Heart left ventricle (tissue), 16 donors: ENCODE measurements at places on chromosomes 2 and 18.

GRCh38 chr2:147433822-147434221, 411.0 kb upstream of the ACVR2A start:
- no peak for DNase-seq

- DNase-seq, result no peak
Measured at GRCh38 chr2:120204022-120204405, 19.2 kb downstream of the TMEM185B start.

- peak; percentile 86 for DNase-seq
Measured at GRCh38 chr2:74439803-74440377, 1.8 kb downstream of the RTKN start.

DNA sequence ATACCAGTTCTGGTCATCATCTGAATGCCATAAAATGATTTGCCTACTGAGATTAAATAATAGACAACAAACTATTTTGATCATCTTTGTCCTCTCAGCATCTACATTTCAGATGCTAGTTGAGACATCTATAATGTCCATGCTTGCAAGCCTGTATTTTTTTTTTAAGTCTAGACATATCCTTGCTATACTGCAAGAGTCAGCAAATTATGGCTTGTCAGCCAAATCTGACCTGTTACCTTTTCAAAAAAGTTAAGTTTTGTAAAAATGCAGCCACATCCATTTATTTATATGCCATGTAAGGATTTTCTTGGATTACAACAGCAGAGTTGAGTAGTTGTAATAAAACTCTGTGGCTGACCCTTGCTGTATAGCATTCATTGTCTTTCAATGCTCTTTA, 1355.7 kb upstream of the FAM98A start:
- no peak for DNase-seq

DNA sequence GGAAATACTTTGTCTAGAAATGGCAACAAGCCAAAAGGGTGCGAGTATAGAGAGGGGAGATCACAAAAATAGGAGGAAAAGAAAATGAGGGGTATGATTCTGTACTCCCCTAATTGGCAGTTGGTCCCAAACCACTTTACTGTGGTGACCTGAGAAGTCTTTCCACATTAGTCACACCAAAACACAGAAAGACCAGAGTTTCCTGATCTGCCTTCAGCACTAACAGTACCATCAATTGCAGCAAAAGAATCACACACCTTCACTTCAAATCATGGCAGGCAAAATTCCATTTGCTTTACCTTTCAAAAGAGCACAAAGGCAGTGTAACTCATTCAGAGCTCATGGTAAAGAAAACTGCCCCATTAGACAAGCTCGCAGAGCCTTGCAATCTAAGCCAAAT, 86.8 kb downstream of the ALK start:
- no peak for DNase-seq

DNA sequence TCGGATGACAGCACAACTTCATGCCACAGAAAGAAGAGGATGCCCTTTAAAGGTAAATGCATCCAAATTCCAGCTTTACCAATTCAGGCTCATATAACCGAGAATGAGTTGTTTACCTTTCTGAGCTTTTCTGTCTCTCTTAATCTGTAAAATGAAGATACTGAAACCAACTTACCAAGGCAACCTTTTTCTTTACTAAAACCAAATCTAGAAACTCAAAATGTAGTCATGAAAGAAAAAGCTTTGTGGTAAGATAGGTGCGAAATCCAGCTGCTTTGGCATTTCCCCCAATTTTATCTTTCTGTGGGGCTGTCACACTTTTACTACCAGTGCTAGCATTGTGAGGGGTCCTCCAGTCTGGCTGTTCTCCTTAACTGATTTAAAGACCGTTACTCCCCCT, 240.4 kb downstream of the IKZF2 start:
- DNase-seq, result no peak

DNA sequence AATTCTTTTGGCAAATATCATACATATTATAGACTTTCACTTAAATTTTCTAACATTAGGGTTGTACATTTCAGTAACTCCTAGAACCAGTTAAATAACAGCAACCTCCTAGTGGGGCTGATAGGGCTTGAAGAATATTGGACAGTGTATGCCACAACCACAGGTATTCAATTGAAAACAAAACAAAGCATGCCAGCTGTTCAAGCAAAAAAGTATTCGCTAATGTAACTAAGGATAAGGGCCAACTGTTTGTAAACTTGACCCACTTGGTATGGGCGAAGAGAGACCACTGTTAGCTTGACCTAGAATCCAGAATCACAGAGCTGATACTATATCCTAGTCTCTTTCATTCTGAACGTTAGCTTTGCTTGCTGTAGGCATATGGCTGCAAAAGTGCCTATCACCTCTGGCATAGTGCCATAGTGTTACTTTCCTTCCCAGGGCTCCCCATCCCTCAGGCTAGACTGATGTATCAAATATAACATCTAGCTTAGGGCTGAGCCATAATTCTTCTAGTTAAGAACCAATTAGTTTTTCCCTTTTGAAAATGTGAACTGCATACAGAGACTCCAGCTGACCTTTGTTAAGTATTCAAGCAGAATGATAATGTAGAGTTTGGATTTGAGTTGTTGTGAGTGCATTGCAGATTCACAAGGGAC, 458.8 kb upstream of the NRXN1 start:
- DNase-seq, result no peak

GRCh38 chr2:221212105-221212504, 360.0 kb downstream of the EPHA4 start:
- no peak for DNase-seq
